Esophagus squamous epithelium (tissue), 5 donors: ENCODE measurements at places on chromosomes 1 and 21.

DNA sequence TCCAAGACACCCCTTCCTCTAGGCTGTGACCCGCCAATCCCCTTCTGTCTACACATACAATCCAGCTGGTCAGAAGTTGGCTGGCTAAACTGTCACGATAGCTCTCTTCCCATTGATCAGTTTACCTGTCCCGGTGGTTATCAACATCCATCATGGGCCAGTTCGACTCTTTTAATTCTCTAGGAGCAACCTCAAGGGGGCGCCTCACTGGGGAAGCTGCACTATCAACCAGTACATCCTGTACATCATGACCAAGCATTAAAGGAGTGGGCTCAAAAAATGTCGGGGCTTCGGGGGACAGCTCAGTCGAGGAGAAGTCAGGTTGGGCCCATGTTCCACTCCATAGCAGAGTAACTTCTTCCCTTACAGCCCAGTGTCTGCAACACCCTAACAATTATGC, 53.2 kb upstream of the B3GALNT2 start:
- no peak for DNase-seq

- DNase-seq: no peak
Measured at GRCh38 chr1:225772323-225772768, 5.3 kb upstream of the SRP9 start.

DNA sequence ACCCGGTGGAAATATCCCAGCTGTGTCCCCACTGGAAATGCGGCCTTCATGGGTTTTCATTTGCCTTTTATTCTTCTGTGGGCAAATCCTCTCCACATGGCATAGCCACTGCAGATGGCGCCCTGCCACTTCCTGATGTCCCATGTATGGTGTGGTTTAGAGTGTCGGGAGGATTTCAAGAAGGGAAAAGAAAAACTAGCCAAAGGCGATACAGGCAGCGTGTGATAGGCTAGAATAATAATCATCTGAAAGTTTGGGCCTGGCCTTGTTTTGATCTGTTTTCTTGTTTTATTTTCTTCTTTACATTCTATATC, 123.6 kb downstream of the PEX14 start:
- DNase-seq: no peak

DNA sequence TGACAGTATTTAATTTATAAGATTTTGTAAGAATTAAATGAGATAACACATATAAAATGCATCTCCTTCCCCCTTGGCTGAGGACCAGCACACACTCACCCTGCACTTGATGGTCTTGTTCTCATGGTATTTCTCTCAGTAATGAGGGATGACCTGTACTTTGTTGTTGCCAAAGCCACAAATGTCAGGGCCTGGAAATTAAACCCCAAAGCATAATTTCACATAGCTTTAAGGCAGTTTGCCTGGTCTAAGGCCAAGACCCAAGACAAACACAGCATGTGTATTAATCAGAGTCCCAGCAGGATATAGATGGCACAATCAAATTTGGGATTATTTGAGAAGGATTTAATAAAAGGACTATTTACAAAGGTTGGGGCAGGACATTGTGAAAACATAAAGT, 48.6 kb upstream of the EPS15 start:
- DNase-seq: no peak
